ENCODE measurements at places on chromosomes 13 and 19. TPM values are rescaled to one million over a fixed set of nuclear protein-coding genes. Genes with fewer than 3 reads are reported as not detected.

Gene EHD2
- 123 TPM for total RNA-seq

Gene DAND5
- total RNA-seq = not detected

Gene NKPD1
- 0.39 TPM for total RNA-seq

Gene KIR2DL1
- total RNA-seq = not detected

Gene ELL
- 14.7 TPM for total RNA-seq

Gene CYP2A6
- not detected for total RNA-seq

Gene HOMER3
- total RNA-seq = 48.1 TPM

Gene ZNF587B
- 18.0 TPM for total RNA-seq

Gene CPB2
- total RNA-seq = not detected

Gene ERVK3-1
- total RNA-seq = 23.1 TPM

Gene ZNF441
- 4.8 TPM for total RNA-seq

Gene ZNF560
- 0.20 TPM for total RNA-seq

Gene ZNF101
- 7.0 TPM for total RNA-seq

Gene NXNL1
- total RNA-seq = not detected

Gene KLK12
- total RNA-seq = not detected

Gene CLEC4G
- total RNA-seq = not detected

Gene CCDC61
- 7.4 TPM for total RNA-seq

Gene GAS6
- total RNA-seq = 42.6 TPM

All from subcutaneous preadipocyte (primary cell).